MV-4-11 (cell line): ENCODE measurements at places on chromosomes 3 and 15.
A peak's percentile ranks its signal among the peaks of the same experiment; 100 is the strongest.

GRCh38 chr15:63905131-63905530 lies 71.4 kb upstream of the HERC1 start:
- DNase-seq, result no peak

DNA sequence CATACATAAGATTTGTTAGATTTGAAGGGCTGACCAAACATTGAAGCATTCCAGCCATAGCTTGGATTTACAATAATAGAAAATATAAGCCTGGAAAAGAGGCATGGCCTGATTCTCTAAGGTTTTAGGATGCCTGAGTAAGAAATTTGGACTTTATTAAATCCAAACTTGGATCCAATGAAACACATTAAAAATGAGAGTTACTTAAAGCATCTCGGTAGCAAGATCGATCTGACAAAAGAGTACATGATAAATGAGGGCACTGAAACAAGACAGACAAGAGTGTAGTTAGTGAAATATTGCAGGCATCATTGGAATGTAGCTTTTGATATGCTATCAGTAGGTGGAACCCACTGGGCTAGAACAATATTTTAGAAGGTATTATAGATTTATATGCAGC lies 855.7 kb upstream of the DPPA4 start:
- no peak for DNase-seq

GRCh38 chr15:39744334-39745103 lies 38.1 kb downstream of the FSIP1 start:
- DNase-seq, result no peak

DNA sequence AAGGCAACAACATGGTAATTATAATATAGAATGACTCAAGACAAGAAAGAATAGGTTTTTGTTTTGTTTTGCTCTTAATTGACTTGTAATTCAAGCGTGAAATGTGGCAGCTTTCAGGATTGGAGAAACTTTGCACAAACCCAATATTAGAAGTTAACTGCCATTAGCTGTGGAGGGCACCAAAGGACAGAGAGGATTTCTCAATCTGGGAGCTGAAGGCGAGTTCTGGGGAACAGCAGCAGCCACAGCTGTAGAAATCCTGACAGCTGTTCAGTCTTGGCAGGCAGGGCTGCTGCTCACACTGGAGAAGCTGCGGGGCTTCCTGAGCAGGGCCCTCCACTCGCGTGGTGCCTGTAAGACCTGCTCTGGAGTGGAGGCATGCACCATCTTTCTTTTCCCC lies 182.2 kb upstream of the IL12A start:
- DNase-seq, result no peak

- DNase-seq, result no peak
Measured at GRCh38 chr3:13827256-13827655, 52.6 kb downstream of the WNT7A start.

GRCh38 chr3:183766745-183767606 lies 58.4 kb downstream of the MAP6D1 start:
- DNase-seq, result peak; percentile 4

DNA sequence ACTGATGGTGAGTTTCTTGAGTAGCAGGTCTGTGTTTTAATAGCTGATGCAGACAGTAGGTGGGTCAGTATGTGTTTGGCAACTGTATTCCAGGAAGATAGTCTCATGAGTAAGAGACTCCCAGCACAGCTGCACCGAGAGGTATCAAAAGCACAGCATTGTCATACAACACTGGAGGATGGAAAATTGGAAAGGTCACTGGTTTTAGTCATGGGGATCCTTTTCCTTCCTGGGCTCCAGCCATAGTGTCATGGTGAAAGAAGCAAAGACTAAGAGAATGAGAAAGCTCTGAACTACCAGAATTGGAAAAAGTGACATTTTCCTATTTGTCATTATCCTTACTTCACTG lies 61.5 kb downstream of the P3H2 start:
- no peak for DNase-seq

- peak; percentile 19 for DNase-seq
Measured at GRCh38 chr3:170410428-170411029, 8.1 kb upstream of the CLDN11 start.

GRCh38 chr15:60972866-60973265 lies 256.2 kb downstream of the RORA start:
- DNase-seq, result no peak

DNA sequence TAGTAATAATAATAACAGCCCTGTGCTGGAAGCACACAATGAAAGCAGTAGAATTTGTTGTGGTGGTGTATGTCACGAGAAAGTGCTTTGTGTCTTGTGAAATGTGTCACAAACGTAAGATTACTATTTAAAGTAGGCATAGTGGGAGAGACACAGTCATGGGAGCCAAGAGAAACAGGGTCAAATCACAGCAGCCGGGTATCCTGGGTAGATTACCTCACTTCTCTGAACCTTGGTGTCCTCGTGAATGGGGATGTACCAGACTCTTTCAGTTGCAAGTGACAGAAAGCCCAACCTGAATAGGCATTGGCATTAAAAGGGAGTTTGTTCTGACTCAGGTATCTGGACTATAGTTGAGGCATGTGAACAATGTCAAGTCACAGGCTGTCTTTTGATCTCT lies 29.1 kb upstream of the SRGAP3 start:
- no peak for DNase-seq

GRCh38 chr3:14057701-14058100 lies 67.0 kb downstream of the CHCHD4 start:
- no peak for DNase-seq

- no peak for DNase-seq
Measured at GRCh38 chr15:100308608-100309007, 33.2 kb downstream of the ADAMTS17 start.

- DNase-seq, result no peak
Measured at GRCh38 chr3:190614226-190615059, 100.6 kb downstream of the IL1RAP start.

GRCh38 chr3:191139736-191140135 lies 59.3 kb upstream of the OSTN start:
- peak; percentile 96 for DNase-seq

GRCh38 chr3:72907731-72908620 lies 20.1 kb downstream of the GXYLT2 start:
- DNase-seq, result no peak

GRCh38 chr3:52185837-52186236 lies 12.1 kb upstream of the ALAS1 start:
- DNase-seq, result peak; percentile 90

DNA sequence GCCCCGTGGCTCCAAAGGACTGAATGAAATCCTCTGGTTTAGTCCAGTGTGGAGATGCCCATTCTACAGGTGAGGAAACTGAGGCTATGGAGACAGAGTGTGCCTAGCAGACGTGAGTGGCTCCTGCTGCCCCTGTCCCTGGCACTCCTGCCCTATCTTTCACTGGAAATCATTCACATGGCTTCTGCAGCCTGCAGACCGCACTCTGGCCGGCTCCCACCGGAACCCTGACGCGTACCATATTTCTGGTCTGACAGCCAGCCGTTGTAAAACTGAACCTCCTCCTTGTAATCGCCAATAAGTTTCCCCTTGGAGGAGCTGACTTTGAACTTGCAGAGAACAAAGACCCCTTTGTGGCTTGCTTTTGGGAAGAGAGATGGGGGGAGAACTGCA lies 136.5 kb downstream of the CHSY1 start:
- no peak for DNase-seq

DNA sequence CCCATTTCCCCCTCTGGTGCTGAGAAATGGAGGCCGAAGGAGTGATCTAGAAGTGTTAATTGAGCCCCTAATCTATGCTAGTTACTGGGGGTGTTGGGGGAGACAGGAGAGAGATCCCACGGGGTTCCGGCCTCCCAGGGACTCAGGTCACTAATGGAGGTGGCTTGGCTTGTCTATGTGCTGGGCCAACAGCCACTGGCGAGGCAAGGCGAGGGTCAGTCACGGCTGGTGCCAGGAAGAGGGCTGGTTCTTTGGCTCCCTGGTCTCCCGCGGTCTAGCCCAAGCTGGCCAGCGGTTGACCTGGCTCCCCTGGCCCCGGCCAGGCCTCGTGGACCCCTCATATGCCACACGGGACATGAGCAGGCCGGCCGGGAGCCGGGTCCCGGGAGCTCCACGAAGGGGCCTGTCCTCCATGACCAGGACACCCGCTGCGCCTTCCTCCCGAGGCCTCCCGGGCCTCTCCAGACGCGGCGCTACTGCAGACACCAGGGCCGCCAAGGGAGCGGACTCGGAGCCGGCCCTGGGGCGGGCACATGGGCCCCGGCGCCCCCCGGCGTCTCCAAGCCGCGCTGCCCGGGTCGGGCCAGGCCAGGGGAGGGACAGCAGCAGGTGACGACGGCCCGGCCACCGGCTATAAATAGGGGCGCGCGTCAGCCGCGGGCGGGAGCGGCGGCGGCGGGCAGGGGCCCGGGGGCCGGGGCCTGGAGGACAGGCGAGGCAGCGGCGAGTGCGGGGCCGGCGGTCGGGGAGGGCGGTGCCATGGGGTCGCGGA lies at the start of gene ALPK3:
Gene ALPK3 (plus strand): TSS at position 663 of the 772 bp plus-strand sequence. CDS start 97 bp downstream, at position 760.
- no peak for DNase-seq

GRCh38 chr3:18649666-18650363 lies 224.7 kb upstream of the SATB1 start:
- DNase-seq, result no peak

DNA sequence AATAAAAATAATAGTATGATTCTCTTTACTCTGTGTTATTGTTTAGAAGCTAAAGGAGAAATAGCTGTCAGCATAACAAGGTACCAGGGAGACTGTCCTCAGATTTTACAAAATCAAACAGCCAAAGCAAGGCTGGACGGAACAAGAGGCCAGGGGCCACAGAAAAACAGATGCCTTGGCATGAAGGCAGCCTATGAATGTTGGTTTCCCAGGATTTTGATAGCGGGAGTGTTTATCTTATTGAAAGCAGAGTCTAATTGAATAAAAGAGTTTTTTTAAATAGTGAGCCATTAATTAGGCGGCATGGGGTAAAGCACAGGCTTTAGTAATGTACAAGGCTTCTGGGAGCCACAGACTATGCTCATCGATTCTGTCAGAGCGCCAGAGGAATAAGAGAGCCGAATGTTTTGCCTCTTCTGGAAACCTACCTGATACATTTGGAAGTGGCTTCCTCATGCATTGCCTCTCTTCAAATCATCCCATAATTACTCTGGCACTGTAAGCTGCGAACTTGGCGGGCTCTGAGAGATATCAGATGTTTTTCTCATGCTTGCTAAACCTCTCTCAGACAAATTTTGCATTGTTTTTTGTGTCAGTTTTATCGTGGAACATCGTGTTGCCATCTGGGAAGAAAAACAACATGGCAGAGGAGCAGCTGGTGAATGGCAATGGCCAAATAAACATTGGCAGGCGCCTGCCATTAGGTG lies 30.4 kb upstream of the TMCO5A start:
- no peak for DNase-seq

DNA sequence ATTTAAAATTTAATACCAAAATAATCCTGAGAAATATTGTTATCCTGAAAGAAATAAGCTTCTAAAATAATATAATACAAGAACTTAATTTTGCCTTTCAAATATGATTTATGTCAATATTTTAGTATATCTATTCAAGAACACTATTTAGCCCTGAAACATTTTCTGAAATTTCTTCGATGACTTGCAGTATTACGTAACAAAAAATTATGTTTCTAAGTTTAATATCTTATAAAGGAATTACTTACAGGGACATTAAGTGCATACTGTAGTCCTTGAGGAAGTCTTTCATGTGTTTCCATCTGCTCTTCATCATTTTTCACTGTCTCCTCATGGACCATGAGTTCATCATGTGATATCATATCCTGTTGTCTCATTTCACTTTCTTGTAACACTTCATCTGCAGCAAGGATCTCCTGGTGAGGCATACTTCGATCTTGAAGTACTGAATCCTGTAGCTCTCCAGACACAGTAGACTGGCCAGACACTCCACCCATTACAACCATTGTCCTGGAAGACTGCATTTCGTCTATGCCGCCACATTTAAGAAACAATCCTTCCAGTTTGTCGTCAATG lies 62.0 kb downstream of the ZNF148 start:
- no peak for DNase-seq

GRCh38 chr3:125585595-125586223 lies 9.6 kb downstream of the OSBPL11 start:
- peak; percentile 39 for DNase-seq

DNA sequence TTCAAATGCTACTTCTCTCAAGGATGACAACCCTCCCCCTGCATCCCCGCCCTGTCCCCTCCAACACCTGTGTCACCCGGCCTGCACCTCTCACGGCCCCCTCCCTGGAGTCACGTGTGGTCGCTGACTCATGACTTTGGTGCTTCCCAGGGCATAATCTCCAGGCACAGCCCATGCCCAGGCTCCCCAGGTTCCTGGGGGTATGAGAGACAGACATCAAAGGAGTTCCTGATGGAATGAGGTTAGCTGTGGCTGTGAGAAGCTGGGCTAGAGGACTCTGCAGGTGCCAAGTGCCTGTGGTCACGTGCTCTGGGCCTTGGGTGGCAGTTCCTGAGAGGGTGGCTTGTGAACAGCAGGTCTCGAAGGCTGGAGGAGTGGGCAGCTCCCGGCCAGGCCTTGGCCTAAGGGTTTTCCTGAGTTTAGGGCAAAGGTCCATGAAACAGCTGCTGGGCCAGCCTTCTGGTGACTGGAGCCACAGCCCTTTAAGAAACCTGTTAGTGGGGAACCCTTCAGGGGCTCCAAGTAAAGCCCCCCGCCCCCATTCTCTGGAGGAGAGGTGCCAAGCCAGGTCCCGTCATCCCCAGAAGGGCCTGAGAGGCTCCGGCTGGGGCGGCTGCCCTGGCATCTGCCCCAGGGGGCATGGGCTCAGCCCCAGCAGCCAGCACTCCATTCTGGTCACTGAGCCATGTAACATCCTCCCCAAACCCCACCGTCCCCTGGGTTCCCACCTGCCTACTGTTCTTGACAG lies 230.0 kb downstream of the XXYLT1 start:
- no peak for DNase-seq

GRCh38 chr3:72517921-72518424 lies 330.3 kb downstream of the SHQ1 start:
- DNase-seq, result no peak

DNA sequence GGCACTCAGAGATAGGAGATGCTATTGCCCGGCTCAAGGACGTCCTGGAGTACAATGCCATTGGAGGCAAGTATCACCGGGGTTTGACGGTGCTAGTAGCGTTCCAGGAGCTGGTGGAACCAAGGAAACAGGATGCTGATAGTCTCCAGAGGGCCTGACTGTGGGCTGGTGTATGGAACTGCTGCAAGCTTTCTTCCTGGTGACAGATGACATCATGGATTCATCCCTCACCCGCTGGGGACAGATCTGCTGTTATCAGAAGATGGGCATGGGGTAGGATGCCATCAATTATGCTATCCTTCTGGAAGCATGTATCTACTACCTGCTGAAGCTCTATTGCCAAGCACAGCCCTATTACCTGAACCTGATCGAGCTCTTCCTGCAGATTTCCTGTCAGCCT lies 26.4 kb downstream of the BCL2A1 start:
- DNase-seq, result no peak

GRCh38 chr3:8519156-8519555 lies 17.5 kb downstream of the LMCD1 start:
- no peak for DNase-seq

- no peak for DNase-seq
Measured at GRCh38 chr15:48031973-48032372, 88.8 kb upstream of the SLC24A5 start.

DNA sequence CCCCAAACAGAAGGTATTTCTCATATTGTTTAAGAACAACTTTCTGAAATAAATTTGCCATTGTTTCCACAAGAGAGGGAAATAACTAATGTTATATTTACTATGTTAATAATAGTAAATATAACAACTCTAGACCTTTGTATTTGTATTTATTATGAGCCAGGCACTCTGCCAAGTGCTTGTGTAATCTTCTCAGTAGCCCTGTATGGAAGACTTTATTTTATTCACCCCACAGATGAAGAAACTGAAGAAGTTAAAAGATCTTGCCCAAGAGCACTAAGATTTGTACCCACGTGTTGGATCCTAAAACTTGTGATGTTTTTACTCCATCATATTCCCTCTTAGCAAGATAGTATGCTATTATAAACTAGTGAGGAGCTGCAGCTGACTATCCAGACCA lies 12.0 kb upstream of the GNB4 start:
- DNase-seq, result peak; percentile 3

GRCh38 chr3:66483409-66483906 lies 17.4 kb downstream of the LRIG1 start:
- DNase-seq, result no peak
